ENCODE measurements at places on chromosomes 12 and 14.

DNA sequence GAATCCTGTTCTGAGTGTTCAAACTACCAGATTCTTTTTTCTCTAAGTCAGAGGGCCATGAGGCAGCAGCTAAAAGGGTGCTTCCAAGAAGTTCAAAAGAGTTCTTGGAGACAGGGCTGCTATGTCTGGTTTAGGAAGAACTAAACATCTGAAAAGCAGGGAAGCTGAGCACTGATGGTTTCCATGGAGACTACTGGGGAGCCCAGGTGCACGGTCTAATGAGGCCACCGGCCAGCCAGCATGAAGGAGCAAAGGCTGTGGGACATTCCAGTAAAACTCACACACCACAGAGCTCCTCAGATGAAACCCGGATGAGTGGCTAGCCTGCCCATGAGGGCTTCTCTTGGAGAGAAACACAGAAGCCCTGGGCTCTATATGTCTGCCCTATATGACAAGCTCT lies 97.3 kb downstream of the KCNK10 start:
- no peak for DNase-seq

DNA sequence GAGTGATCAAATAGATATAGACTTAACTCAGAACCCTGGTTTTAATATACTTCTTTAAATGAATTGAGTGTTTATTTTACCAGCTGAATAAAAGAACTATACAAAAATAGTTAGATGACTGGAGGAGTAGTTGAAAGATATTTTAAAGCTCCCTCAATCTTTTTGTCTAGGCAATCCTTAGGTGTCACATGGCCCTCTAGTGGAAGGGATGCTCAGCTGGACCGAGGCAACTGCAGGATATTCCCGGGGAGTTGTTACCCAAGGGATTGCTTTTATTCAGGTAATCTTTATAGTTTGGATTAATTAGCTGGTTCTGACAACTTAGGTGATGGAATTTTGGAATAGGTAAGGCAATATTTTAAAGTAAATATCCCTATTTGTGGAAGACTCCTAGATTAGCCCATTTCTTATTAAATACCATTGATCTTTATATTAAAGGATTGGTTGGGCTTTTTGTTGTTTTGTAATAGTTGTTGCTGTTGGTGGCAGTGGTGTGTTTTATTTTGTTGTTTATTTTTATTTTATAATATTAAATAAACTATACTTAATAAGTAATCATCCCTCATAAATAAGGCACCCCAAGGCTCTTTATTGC lies 57.1 kb downstream of the ZDHHC17 start:
- no peak for DNase-seq

DNA sequence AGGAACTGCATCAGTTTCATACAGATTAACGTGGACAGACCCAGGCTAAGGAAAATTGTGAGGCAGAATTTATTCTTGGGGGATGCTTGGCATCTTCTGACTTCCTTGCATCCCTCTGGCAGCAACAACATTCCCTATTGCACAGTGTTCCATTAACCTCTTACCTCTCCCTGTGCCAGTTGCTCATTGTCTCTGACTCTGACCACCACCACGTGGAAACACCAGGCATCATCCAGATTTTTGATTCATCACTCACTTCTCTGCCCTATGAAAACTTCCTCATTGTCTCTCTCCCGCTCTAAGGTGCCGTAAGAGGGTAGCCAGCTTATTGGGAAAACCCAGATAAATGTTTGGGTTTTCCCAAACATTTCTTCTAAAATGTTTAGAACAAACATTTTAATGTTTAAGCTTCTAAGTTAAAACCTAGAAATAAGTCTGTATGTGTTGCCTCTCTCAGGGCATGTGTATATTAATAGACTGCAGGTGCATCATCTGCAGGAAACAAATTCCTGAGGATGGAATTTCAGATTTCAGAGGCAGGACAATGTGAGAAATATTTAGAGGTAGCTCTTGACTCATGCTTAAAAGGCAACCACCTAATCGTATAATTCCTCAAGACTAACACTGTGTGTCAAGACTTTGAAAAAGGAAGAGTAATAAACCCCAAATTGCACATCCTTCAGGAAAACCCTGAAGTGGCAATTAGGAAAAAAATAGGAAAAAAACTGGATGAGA lies 64.5 kb upstream of the SLC35F4 start:
- no peak for DNase-seq

- DNase-seq, result peak; percentile 84
Measured at GRCh38 chr12:29148911-29149690, at the start of gene FAR2. Gene FAR2 (plus strand): TSS chr12:29149278. CDS start chr12:29270450, 121,172 bp downstream.

GRCh38 chr12:130552483-130552996 lies 163.6 kb downstream of the RIMBP2 start:
- peak; percentile 39 for DNase-seq

- no peak for DNase-seq
Measured at GRCh38 chr14:105312973-105313372, 1.6 kb upstream of the PACS2 start.

GRCh38 chr12:93621986-93622385 lies 49.5 kb downstream of the SOCS2 start:
- DNase-seq, result no peak

- DNase-seq, result no peak
Measured at GRCh38 chr14:104928391-104929133, 3.9 kb downstream of the PLD4 start.

GRCh38 chr12:72189266-72189665 lies 82.9 kb upstream of the TRHDE start:
- no peak for DNase-seq

DNA sequence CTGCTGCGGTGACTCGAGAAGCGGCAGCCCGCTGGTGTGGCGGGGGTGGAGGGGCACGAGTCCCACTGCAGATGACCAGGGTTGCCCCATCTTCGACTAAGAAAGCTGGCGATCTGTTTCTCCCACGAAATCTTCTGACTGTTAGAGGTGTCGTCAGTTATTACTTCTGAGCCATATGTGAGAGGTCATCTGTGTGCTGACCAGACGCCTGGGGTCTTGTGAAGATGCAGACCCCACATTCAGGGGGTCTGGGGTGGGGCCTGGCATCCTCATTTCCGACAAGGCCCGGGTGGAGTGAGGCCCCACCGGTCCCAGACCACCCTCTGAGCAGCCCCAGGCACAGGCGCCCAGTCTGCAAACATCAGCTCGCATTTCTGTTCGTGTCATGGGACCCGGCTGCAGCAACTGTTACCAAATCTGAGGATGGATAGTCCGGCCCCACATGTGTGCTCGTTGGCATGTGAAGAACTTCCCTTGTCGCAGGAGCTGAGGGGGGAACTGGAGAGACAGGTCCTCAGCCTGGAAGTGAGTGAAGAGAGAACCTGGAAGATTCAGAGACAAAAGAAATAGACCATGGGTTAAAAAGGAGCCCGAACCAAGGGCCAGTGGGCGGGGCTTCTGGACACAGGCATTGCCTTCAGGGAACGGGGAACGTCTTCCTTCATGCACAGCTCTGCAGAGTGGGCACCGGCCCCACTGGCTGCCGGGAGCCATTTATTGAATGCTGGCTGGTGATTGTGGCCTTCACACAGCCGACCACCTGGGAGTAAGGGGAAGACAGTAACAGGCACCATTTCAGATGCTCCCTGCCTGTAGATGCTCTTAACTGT lies 135.2 kb downstream of the ADGRD1 start:
- DNase-seq, result peak; percentile 1

DNA sequence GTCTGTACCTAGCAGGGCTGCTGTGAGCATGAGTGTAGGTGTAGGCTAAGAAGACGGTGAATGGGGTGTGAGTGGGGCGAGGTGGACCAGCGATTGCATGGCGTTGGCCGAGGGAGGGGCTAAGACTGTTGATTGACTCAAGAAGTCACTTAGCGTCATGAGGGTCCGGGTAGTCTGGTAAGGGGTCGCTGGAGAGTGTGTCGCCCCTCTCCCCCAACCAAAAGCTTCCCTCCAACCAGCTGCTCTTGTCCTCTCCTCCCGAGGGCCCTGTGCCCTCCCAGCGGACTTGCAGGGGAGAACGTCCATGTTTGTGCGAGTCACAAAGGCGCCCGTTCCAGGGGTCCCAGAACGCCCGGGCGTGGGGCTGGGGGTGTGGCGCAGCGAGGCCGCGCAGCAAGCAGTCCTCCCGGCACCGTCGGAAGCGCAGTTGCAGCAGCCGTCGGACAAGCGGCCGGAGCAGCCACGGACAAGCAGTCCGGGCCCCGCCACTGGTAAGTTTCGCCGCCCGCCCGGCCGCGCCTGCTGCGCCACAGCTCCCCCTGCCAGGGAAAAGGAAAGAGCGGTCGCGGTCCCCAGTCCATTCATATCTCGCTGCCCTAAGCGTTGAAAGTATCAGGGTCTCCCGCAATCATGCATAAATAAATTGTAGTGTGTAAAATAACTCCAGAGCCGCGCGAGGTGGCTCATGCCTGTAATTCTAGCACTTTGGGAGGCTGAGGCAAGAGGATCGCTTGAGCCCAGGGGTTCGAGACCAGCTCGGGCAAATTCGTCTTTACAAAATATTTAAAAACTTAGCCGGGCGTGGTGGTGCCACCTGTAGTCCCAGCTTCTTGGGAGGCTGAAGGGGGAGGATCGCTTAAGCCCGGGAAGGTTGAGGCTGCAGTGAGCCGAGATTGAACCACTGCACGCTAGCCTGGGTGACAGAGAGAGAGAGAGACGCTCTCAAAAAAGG lies at the start of gene CCDC63:
Gene CCDC63, plus strand, starts transcription at position 373 of the 952 bp plus-strand sequence. CDS start 5,968 bp downstream, outside the sequence.
- no peak for DNase-seq

- no peak for DNase-seq
Measured at GRCh38 chr12:125382926-125383325, 317.7 kb downstream of the AACS start.

DNA sequence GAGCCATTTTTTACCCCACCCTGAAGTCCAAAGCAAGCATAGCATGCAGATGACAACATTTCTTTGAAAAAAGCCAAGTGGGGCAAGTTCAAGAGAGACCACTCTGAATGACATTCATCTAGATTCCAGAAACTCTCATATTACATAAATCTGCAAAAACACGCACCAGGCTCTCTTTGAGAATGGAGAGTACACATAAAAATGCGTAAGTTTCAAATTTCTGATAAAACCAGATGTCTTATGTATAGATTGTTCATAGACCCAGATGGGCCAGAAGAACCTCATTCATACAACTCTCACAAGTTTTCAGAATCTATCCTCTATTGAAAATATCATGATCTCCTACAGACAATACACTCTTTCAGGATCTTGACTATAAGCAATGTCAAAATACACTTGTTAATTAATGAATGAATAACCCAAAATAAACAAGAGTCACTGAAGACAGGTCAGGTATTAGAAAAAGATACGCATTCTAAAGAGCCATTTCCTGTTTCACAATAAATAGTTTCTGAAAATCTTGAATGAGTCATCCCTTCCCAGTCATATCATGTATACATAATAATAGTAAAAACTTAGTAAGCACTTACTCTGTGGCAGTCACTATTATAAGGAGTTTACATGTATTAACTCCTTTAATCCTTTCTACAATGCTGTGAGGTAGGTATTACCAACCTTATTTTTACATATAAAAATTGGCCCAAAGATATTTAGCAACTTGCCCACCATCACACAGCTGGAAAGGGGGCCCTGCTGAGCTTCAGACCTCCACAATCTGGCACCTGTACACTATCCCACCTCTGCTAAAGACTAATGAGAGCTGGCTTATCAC lies 72.0 kb downstream of the PPP2R5E start:
- no peak for DNase-seq

Data from DND-41 (cell line).